ENCODE measurements at places on chromosomes 12 and 14.
A peak's percentile ranks its signal among the peaks of the same experiment; 100 is the strongest.

GRCh38 chr14:54766276-54767138, 136.1 kb downstream of the GCH1 start:
- DNase-seq = no peak

DNA sequence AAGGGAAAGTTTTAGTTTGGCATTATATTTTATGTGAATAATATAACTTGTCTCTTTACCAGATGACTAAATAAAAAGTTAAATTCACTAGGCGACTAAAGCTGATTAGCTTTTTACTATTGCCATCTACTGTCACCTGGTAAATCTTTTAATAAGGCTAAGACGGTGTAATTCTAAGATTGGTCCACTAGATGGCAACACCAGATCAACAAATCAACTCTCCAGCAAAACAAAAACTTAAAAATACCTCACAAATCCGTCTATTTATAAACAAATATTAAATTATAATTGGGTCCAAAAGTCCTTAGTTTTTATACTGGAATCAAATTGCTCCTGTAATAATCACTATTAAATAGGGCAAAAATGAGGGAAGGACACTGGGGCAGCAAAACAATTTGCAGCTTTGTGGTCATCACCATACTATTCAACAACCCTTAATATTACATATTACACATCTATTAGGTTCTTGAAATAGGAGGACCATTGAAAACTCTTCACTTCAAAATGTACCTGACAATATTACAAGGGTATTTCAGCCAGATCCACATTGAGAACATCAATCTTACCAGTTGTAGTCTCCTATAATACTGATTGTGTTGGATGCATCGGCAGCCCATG, 47.9 kb downstream of the GALC start:
- peak; percentile 37 for DNase-seq

DNA sequence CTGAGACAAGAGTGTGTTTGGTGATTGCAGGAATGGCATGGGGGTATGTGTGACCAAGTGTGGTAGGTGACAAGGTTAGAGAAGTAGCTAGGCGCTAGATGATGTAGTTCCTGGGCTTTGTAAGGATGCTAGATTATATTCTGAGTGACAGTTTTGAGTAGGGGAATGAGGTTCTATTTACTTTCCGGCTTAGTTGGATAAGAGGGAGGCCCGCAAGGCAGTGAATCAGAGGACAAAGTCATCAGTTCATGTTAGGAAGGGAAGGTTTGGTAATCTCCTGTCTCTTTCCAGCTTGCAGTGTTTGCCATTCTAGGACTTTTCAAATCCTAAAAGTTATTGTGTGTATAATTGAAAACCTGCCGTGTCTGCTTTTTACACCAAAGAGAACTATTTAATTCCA, 45.0 kb downstream of the CFAP54 start:
- DNase-seq = no peak

GRCh38 chr12:65728455-65728847, 95.8 kb upstream of the HMGA2 start:
- no peak for DNase-seq

DNA sequence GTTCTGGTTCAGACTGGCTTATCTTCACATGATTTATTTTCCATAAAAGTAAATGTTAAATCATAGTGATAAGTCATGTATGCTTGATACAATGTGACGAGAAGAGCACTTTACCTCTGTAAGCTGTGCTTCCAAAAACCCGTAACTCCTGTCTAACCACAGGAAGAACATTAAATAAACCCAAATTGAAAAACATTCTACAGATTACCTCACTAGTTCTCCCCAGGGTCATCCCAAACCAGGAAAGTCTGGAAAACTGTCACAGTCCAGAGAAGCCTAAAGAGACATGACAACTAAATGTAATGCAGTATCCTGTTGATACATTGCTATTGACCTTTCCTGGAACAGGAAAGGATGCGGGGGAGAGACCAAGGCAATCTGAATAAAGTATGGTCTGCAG, 32.5 kb upstream of the DUSP6 start:
- DNase-seq = no peak

DNA sequence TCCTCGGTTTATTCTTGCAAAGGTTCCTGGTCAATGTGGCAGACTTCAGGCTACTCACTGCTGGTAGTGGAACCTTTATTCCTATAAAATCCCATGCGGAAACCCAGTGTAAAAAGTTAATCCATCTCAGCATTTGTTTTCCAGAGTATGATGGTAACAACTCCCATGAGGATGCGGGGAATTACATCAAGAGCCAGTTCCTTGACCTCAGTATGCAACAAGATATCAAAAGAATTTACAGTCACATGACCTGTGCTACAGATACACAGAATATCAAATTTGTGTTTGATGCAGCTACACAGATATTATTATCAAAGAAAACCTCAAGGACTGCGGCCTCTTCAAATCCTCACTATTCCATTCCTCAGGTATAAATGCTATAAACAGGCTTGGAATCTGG, 19.3 kb downstream of the CPM start:
- no peak for DNase-seq

DNA sequence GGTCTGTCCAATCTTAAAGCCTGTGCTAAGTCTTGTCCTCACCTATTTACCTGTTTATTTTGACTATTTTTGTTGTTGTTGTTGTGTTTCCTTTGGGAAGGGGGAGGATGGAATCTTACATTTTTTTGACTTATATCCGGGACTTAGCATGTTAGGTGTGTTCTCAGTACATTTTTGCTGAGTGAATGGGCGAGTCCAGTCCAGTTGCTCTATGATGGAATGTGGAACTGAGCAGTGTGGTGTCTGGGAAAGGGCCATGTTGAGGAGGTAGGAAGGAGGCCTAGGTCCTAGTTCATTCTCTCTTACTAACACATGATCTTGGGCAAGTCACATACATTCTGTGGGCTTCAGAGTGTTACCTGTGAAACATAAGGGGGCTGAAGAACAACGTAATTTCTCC, 80.9 kb upstream of the SLC38A2 start:
- no peak for DNase-seq

DNA sequence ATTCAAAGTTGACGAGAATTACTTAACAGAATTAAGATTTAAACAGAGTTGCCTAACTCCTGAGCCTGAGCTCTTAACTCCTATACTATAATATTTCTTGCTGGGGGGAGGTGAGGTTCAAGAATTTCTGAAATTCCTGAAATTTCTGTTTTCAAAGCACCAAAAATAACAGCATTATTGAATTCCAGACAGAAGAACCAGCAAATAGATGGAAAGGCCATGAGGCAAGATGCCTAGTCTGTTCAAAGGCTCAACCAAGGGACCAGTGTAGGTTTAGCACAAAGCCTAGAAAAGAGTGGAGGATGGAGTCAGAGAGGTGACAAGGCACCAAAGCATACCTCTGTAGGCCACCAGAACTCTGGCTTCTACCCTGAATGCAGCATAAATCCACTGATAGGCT, 76.4 kb downstream of the PPP1R12A start:
- no peak for DNase-seq

GRCh38 chr12:95877622-95878021, 18.9 kb downstream of the SNRPF start:
- DNase-seq = no peak

- peak; percentile 42 for DNase-seq
Measured at GRCh38 chr14:85263916-85264675, 265.8 kb upstream of the FLRT2 start.

- DNase-seq = no peak
Measured at GRCh38 chr12:67772267-67773169, 124.0 kb downstream of the DYRK2 start.

DNA sequence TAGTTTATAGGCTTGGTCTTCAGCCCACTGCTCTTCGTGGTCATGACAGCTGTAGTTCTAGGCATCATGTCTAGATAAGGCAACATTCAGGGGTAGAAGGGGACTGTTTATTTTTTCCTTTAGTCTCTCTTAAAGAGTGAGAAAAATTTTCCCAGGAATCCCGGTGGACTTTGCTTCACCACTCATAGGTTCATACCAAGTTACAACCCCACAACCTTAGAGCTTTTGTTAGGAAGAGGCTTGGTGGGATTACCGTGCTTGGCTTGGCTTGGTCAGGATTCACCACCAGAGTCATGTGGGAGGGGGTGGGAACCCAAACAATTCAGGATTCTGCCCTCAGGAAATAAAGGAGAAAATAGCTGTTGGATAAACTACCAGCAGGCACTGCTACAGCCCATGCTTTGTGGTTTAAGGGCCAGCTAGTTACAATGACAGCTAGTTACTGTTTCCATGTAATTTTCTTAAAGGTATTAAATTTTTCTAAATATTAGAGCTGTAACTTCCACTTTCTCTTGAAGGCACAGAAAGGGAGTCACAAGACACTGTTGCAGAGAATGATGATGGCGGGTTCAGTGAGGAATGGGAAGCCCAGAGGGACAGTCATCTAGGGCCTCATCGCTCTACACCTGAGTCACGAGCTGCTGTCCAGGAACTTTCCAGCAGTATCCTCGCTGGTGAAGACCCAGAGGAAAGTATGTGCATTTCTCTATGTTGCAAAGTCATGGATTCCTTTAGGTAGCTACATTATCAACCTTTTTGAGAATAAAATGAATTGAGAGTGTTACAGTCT, 25.9 kb upstream of the PAPLN start:
- peak; percentile 34 for DNase-seq

GRCh38 chr14:105152794-105153241, 15.8 kb downstream of the JAG2 start:
- no peak for DNase-seq

DNA sequence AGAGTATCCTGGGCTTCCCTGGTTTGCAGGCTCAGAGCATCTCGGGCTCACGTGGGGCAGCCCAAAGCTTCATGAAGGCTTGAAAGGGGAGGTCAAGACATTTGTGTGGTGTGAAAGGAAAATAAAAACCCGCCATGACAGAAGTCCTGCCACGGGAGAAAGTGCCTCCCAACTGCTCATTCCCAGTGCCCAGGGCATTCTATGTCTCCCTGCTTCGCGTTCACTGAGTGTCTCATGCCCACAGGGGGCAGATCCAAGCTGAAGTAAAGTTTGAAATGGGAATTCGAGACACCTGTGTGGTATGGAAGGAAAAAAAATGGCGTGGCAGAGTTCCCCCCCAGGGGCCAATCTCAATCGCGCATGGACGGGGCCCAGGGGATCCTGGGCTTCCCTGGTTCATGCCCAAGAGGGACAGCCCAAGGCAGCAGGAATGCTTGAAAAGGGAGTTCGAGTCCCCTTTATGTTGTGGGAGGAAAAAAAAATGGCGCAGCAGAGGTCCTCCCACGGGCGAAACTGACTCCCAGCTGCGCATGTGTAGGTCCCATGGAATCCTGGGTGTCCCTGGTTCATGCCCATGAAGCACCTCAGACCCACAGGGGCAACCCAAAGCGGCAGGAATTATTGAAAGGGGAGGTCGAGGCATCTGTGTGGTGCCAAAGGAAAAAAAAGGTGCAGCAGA, 576.7 kb downstream of the ALG10 start:
- DNase-seq = no peak

GRCh38 chr12:119594772-119595445, 1.3 kb downstream of the TMEM233 start:
- DNase-seq = no peak

GRCh38 chr14:25069879-25070278, 19.9 kb upstream of the STXBP6 start:
- DNase-seq = no peak

DNA sequence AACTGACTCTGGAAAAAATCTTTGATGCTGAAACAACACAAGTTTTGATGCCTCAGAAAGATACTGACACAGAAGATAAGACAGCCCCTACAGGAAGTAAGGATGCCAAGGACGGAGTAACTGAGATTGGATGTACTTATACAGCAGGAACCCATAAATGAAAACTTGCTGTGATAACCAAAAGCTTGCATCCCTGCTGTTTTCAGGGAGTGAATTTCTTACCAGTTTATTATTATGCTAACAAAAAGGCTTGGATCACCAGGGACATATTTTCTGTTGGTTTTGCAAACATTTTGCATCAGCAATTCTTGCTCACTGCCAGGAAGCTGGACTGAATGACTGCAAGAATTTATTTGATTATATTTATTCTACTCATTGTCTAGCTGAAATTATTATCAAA, 197.7 kb downstream of the NAV3 start:
- DNase-seq = no peak

DNA sequence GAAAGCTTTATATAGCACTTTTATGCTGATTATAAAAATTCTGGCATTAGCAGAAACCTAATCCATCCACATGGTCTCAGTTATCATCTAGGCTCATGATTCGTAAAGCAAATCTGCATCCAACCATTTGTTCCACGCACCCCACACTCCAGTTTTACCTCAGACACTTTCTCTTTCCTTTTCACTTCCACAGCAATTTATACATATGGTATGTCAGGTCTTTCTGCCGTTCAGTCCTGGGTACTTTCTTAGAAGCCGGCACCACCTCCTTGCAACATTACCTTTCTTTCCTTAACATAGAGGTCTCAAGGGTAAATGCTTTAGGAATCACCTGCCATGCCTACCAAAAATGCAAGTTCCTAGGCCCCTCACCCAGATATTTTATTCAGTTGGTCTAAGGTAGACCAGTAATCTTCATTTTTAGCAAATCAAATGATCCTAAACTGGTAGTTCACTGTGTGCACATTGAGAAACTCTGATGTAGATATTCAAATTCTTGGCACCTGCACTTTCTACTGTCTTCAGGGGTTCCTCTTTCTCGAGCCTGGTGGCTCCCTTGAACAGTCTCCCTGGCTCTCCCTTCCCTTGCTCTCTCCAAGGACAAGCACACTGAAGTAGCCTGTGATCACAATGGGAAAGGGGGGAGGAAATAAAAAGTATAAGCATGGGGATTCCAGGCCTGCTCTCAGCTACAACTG, 2.8 kb upstream of the KRAS start:
- DNase-seq = no peak

DNA sequence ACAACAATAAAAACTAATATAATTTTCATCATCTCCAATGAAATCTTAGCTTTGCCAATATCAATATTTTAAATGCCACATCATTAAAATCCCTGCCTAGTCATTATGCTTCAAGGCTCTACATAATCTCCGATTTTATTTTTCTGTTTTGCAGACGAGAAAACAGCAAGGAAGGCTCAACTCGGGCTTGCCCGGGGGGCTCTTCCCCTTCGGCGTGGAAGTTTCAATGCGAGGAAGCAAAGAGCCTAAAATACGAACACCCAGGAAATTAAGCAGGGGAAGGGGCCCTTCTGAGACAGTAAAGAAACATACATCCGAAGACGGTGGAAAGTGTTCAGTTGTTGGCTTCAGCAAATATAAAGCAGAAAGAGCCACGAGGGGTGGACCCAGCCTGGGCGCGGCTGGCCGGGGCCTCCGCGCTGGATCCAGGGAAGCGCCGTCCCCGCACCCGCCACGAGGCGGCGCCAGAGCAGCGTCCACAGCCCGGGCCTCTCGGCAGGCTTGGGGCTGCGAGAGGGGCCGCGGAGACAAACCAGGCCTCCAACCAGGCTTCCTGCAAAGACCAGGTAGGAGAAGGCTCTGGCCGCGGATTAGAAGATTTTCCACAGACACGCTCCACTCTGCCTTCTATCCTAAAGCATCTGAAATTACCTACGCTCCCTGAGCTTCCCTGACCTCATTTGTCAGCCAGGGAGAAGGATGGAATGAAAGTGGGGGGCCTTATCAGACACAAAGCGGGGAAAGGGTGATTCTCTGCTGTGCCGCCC, 77.2 kb downstream of the SERPINA3 start:
- DNase-seq = peak; percentile 72
